ENCODE measurements at places on chromosomes 7 and 10.
A peak's percentile ranks its signal among the peaks of the same experiment; 100 is the strongest.

DNA sequence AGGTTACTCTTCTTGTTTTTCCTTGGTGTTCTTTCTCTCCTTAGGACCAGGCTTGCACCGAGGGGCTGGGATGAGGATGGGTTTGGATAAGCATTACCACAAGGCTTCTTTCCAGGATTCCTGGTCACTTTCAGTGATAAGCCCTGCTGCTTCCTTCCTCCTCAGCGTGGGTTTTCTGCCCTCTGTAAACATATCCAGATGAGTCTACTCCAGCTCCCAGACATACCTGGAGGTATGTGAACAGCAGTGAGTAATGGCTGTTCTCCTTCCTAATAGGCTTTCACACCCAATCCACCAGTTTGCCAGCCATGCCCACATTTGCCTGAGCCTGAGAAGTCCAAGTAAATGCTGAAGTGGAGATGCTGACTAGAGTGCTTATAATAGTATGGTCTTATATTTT, 229.8 kb upstream of the YAE1 start:
- DNase-seq: peak; percentile 40

GRCh38 chr10:24947304-24948097, 4.9 kb downstream of the PRTFDC1 start:
- peak; percentile 39 for DNase-seq

DNA sequence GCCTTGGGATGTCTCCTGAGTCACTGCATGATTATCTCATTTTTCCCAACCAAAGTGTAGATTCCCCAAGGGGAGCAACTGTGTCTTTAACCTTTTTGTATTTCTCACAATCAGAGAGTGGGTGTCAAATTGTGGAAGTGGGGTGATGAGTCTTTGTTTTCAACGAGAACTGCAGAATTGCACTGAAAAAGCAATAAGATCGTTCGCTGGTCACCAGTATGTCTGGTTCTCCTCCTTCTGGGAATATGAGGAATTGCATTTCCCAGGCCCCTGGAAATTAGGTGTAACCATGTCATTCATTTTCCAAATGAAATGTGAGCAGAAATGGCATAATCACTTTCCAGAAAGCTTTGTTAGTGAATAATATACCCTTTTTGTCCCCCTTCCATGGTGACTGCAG, 326.9 kb downstream of the GPAM start:
- DNase-seq: no peak

- no peak for DNase-seq
These were observed 417.7 kb upstream of the CELF2 start for GRCh38 chr10:10600004-10600403.

DNA sequence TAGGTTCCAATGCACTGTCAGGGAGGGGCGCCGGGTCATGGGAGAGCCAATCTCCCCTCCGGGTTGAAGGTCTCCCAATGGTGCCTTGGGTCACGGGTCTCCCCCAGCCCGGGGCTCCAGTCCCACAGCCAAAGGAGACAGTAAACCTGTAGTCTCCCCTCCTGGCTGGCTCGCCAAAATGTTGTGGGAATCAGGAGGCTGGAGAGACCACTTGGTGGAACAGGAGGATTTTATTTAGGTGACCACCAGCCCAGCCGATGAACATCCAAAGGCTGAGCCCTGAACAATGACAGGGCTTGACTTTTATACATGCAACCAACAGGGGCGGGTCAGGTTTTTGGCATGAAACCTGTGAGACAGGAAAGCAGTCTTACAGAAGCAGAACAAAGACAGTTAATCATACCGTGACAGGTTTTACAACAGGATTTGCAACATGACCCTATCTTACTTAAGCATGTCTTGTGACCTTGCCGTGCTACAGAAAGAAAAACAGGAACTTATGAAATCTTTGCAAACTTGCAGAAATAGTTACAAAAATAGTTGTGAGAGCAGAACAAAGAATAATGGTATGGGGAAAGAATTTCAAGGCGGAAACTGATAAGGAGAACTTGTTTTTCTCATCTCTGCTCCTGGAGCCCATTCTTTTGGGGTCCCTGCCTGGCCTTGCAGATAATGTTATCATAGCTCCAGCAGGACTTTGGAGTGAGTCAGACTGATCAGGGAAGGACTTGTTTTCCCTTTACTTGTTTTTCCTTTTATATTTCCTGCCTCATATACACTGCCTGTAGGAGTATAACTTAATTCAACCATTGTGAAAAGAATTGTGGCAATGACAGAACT, 7.1 kb downstream of the ERV3-1 start:
- DNase-seq: peak; percentile 94

DNA sequence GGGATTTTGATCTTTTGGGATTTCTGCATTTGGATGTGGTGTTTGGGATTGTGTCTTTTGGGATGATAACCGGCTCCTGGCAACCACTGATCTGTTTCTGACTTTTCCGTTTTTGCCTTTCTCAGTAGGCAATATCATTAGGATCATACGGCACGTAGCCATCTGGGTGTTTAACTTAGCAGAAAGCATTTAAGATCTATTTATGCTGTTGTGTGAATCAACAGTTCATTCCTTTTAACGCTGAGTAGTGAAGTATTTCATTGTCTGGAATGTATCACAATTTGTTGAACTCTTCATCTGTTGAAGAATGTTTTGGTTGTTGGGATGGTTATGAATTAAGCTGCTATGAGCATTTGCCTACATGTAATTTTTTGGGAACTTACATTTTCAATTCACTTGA, 459.6 kb downstream of the SDK1 start:
- no peak for DNase-seq

- DNase-seq: peak; percentile 69
These were observed 55.5 kb upstream of the ODAD2 start for GRCh38 chr10:28054228-28054860.

- no peak for DNase-seq
These were observed 302.1 kb downstream of the ADK start for GRCh38 chr10:74453169-74453568.

GRCh38 chr7:39324139-39324760, 242.0 kb upstream of the YAE1 start:
- no peak for DNase-seq

- peak; percentile 37 for DNase-seq
These were observed at the start of gene DIP2C for GRCh38 chr10:689452-690371. DIP2C (minus strand) TSS chr10:689668; CDS start chr10:689578, 90 bp downstream.

DNA sequence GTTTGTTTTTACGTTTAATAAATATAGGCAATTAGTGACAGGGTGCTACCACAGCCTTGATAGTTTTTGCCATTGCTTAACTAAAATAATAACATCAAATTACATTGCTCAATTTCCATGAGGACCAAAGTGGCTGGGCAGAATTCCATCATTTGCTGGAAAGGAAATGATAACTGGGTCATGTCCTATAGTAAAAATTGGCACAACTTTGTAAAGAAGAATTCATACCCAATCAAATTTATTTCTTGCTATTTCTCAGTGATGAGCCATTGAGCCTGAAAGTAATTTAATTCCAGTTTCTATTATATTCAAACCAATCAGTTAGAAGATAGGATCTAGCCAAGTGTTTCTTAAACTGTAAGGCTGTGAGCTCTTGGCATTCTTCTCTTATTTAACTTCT, 102.2 kb upstream of the CTTNBP2 start:
- DNase-seq: no peak

DNA sequence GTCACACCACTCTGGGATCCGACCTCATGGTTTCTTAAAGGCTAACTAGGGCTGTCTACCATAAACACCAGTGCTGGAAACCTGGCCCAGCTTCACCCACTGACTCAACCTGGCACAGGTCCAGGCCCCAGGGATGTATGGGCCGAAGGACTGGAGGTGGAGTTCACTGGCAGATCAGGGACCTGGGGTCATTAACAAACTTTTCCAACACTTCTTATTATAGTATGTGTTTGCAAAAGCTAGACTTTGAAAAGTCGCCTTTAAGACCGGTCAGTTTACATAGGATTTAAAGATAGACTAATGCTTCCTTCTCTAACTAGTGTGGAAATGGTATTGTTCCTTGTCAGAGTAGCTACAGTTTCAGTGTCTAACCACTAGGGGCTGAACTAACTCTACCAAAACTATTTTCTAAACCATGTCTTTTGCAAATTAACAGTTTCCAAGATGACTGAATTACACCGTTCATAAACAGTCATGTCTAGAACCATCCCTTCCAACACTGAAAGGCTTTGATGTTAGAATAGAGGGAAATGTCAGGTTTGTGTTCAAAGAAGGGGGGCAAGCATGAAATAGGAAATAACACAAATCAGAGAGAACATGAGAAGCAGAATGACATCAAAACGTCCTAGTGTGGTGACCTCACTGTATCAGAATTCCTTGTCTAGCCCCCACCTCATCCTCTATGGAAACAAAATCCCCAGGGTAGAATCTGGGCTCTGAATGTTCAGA, 29.7 kb downstream of the STN1 start:
- DNase-seq: peak; percentile 87

DNA sequence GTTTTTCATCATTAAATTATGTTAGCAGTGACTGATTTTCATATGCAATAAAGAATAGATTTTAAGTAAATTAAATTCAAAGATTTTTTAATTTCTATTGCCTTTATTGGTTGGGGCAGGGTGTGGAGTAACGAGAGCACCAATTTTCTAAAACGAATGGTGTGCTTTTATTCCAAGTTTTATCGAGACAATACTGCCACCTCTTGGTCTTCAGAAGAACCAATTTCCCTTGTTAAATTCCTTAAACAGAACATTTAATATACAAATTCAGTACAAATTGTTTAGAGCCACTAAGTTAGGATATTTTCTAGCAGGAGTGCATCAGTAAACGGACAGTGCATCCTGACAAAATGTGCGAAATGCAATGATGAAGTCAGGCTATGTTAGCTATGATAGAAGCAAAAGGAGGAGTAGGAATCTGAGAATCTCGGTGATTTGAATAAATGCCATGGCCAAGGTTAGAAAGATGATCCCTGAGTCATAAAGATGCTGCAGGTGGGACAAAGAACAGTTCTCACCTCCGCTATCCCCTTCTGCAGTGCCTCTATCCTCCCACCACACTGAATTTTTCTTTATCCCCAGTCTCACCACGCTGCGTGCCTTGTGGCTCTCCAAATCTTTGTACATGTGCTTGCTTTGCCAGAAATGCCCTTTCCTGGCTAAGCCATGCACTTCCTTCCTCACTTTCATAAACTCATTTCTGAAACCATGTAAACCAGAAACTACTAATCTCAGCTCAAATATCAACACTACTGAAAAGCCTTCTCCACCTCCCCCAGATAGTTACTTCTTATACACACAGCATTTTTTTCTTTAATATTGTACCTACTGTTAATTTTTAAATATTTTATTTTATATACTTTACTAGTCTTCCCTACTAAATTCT, 31.9 kb upstream of the AGBL3 start:
- peak; percentile 25 for DNase-seq

DNA sequence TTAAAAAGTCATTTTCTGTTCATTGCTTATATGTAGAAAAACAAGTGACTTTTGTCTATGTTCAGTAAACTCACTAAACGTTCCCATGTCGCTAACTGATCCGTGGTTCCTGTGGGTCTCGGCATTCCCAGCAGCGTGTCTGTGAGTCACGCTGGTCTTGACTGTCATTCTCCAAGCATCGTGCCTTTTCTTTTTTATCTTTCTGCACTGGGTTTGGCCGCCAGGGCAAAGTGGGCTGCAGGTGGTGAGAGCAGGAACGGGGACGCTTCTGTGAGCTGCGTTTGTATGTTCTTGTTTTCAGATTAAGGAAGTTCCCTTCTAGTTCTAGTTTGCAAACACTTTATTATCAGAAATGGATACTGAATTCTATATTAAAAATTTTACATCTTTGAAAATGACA, 6.8 kb upstream of the SCART1 start:
- DNase-seq: no peak

- peak; percentile 92 for DNase-seq
These were observed 11.0 kb downstream of the MPP7 start for GRCh38 chr10:28291881-28292297.

DNA sequence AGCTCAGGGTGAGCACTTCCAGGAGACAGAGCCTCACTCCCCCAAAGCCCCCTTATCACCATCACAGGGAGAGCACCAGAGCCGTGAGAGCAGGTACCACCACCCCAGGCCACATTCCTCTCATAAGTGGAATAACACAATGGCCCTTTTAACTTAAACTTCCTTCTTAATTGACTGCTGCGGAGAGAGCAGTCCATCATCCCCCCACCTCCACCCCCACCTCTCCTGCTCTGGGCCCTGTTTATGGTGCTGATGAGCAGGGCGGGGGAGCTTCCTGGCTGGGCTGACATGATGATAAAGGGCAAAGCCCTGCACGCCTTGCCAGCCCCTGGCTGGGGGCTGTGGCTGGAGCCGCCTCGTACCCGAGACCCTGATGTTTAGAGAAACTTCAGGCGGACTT, 81.4 kb upstream of the PODXL start:
- DNase-seq: no peak

DNA sequence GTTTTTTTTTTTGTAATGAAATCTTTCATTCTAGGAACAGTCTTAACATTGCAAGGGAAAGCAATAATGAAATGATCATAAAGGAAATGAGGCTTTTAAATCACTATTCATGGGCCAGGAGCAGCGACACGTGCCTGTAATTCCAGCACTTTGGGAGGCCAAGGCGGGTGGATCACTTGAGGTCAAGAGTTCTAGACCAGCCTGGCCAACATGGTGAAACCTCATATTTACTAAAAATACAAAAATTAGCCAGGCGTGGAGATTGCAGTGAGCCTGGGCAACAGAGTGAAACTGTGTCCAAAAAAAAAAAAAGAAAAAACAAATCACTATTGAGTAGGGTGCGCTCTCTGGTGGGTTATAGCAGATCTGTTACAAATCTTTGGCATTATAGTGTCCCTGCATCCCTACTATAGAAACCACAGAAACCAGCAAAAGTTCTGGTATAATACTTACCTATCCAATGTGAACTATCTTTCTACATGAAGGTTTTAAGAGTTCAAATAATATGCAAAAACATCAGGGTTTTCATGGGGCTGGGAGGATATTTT, 72.1 kb downstream of the GLI3 start:
- DNase-seq: no peak

GRCh38 chr10:21047511-21047910, 150.4 kb upstream of the NEBL start:
- no peak for DNase-seq

GRCh38 chr7:36726311-36726710, 2.0 kb upstream of the AOAH start:
- no peak for DNase-seq

GRCh38 chr10:112957640-112958092, 7.6 kb downstream of the TCF7L2 start:
- DNase-seq: no peak

DNA sequence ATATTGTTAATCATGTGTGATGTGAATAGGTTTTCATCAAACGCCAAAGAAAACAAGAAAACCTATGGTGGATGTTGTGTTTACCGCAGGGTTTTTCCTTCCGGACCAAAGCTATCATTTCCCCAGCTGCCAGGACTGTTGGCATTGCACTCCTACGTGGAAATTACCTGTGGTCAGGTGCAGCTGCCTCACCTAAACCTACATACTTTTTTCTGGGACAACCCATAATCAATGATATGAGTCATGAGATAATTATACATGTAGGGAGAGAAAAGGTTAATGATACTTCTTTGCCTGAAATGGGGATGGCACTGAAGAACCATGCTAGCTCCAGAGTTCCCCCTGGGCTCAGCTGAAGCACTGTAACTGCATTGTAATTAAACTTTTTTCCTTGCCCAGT, 223.6 kb upstream of the SEMA3E start:
- DNase-seq: no peak

GRCh38 chr7:9120331-9120730, 686.9 kb downstream of the NXPH1 start:
- no peak for DNase-seq
